ENCODE measurements at places on chromosomes 13 and 19.

GRCh38 chr13:80504453-80504852, 163.5 kb upstream of the SPRY2 start:
- no peak for DNase-seq

DNA sequence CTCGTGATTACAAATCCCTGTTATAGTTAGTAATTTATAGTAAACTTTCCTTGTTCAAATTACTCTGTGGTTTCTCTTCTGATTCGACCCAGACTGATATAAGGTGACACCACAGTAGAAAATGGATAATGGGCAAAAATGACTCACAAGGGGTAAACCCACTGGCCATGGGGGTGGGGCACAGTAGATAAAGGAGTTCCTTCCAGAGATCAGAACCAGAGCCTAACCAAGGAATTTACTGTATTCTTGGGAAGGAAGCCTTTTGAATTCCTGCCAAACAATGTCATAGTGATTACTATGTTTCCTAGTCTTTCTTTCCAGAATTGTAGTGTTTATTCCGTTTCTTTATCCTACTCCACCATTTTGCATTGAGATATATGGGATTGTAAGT, 21.9 kb downstream of the MIR17HG start:
- DNase-seq: no peak

GRCh38 chr19:1854039-1854541, 5.8 kb upstream of the REXO1 start:
- DNase-seq: no peak

DNA sequence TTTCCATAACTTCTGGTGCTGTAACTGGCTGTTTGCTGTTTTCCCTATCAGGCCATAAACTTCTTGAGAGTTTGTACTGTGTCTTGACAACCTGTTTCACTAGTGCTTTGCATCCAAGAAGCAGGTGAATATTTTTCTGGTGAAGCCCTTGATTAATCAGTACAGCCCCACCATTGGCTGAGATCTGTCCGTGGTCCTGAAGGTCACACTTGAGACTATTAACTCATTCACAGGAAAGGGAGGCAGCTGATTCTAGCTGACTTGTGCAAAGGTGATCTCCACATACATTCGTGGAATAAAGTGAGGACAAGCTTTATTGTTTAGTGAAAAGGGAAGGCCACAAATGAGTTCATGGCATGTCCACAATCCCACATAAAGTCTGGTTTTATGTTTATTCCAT, 61.4 kb upstream of the ZNF835 start:
- no peak for DNase-seq

- DNase-seq: no peak
These were observed 66.3 kb downstream of the ARHGAP35 start for GRCh38 chr19:46927106-46927505.

GRCh38 chr19:6639439-6639838, 30.5 kb downstream of the TNFSF14 start:
- no peak for DNase-seq

DNA sequence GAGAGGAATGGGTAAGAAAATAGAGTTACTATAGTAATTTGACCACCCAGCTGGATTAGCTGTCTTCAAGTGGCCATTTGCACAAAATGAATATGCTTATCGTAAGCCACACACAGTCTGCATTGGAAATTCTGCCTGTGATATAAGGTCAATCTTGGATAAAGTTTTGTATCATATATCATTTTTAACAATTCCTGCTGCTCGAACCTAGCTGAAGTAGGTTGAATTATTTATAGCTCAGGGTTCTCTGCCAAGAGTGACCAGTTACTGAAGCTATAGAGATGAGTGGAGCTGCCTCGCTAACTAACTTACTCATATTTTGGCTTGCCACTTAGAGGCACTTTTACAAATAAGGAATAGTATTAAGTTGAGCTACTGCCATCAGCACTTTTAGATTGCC, 220.9 kb downstream of the RGCC start:
- no peak for DNase-seq

GRCh38 chr13:41500511-41500910, 43.2 kb downstream of the RGCC start:
- no peak for DNase-seq

- no peak for DNase-seq
These were observed 43.8 kb downstream of the SPRY2 start for GRCh38 chr13:80297094-80297493.

DNA sequence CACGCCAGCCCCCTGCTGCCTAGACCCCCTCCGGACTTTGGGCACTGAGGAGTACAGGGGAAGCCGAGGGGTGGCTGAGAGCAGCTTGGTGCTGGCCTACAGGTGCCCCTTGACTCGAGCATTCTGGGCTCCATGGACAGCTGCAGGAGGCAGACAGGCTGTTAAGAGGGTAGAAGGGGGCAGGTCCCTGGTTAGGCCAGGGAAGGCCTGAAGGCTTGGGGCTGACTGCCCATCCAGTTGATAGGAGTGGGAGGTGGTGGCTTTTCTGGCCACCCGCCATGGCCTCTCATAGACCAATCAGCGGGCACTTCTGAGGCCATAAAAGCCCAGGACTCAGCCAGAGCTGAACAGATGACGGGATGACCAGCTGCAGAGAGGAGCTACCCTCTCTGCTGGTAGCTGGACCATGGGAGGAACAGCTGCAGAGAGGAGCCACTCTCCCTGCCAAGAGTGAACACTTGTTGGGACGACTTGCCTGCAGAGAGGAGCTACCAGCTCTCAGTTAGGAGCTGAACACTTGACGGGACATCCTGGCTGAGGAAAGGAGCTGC, 10.7 kb upstream of the SUPT20H start:
- DNase-seq: no peak

GRCh38 chr13:51380269-51380668, 40.8 kb downstream of the SERPINE3 start:
- DNase-seq: no peak

- DNase-seq: no peak
These were observed 1.1 kb upstream of the FARP1 start for GRCh38 chr13:98141509-98142379.

Measured in thoracic aorta (tissue), 2 donors.